ENCODE measurements at places on chromosomes 12 and 14.

DNA sequence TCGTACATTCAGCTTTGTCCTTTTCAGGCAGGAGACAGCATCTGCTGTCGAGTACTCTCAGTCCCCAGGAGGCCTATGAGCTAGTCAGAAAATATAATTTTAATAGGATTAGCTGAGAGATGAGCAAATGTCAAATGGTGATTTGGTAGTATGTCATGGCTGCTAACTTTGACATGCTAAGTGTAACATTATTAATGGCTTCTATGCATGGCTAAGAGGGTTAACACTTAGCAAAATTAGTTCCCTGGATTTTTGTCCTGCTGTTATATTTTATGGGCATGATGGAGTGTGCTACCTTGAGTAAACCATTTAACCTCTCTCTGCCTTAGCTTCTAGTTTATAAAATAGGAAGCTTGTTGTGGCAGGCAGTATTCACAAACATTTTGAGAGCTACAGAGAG is 2.9 kb upstream of the PCNX1 start:
- DNase-seq = peak; percentile 27

DNA sequence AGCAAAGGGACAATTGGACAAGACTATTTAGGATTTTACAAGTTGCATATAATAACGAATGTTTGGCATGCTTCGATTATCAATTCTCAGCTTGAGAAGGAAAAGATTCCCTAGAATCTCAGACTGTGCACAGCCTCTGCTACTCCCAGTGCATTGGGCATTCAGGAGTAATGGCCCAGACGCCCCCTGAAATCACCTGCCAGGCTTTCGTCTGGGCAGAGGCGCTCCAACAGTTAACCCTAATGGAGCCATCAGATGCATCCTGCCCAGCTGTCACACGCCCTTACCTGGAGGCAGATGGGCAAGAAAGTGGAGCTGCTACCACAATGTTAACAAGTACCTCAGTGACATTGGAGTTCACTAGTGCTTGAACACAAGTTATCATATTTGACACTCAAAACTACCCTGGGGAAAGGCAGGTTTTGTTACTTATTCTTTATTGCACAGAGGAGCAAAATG is 927 bp upstream of the LRP6 start:
- peak; percentile 63 for DNase-seq

GRCh38 chr14:76467711-76468155 is 91.8 kb downstream of the ESRRB start:
- DNase-seq = no peak

- no peak for DNase-seq
Measured at GRCh38 chr14:42869681-42870080, 1263.0 kb downstream of the LRFN5 start.

DNA sequence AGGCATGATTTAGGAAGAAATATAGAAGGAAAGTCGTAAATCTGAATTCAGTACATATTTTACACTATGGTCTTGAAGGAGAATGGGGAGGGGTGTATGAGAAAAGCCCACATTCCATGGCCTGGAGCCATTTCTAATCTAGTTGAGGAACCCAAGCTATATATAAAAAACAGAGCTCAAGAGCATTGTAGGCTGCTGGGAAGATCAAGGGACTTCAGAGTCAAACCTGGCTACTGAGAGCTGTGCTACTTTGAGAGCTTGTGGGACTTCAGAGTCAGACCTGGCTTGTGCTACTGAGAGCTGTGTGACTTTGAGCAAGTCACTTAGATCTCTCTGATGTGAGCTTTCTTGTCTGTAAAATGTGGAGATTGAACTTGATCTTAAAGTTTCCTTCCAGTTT is 58.7 kb downstream of the TBK1 start:
- DNase-seq = no peak

DNA sequence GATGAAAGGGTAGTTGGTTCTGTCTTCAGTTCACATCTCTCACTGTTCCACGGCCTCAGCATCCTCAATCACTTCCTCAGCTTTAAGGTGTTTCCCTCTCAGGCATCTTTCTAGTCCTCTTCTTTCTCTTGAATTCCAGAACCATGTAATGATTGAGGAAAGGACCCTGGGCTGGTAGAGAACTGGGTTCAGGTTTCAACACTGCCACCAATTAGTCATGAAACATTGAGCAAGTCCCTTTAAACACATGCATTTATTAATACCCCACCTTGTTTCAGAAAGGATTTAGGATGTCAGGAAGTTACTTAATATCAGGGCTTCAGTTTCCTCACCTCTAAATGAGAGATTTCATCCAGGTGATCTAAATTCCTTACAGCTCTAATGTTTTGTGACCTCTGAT is 7.2 kb downstream of the DMAC2L start:
- no peak for DNase-seq

GRCh38 chr12:47757840-47758583 is 668 bp downstream of the RAPGEF3 start:
- no peak for DNase-seq

DNA sequence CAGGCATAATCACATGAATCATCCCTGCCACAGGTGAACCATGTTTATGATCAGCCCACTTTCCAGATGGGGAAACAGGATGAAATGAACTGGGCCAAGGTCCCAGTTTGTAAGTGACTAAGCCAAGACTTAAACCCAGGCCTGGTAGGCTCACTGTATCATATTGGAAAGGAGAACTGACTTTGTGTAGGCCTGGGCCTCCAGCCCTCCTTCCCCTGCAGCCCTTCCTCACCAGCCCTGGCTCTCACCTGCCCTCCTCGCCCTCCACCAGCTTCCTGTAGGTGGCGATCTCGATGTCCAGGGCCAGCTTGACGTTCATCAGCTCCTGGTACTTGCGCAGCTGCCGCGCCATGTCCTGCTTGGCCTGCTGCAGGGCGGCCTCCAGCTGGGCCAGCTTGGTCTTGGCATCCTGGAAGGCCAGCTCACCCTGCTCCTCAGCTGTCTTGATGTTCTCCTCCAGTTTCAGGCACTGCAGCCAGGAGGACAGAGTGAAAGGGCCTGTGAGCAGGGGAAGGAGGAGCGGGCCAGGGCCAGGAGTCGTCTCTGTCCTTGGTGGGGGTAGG is 19.8 kb downstream of the KRT80 start:
- no peak for DNase-seq

- DNase-seq = no peak
Measured at GRCh38 chr12:13091832-13092231, 11.6 kb downstream of the GSG1 start.

Data from NCI-H1694 treated with DMSO at 0.1 percent for 48 hours (cell line).